ENCODE measurements at places on chromosomes 11 and 22.

- peak; percentile 98 for DNase-seq
Observed at GRCh38 chr11:94933223-94934130, 39.9 kb downstream of the CWC15 start.

- no peak for DNase-seq
Observed at GRCh38 chr11:27398400-27398770, 35.4 kb upstream of the CCDC34 start.

GRCh38 chr11:128201801-128202200 is 385.6 kb downstream of the ETS1 start:
- no peak for DNase-seq

DNA sequence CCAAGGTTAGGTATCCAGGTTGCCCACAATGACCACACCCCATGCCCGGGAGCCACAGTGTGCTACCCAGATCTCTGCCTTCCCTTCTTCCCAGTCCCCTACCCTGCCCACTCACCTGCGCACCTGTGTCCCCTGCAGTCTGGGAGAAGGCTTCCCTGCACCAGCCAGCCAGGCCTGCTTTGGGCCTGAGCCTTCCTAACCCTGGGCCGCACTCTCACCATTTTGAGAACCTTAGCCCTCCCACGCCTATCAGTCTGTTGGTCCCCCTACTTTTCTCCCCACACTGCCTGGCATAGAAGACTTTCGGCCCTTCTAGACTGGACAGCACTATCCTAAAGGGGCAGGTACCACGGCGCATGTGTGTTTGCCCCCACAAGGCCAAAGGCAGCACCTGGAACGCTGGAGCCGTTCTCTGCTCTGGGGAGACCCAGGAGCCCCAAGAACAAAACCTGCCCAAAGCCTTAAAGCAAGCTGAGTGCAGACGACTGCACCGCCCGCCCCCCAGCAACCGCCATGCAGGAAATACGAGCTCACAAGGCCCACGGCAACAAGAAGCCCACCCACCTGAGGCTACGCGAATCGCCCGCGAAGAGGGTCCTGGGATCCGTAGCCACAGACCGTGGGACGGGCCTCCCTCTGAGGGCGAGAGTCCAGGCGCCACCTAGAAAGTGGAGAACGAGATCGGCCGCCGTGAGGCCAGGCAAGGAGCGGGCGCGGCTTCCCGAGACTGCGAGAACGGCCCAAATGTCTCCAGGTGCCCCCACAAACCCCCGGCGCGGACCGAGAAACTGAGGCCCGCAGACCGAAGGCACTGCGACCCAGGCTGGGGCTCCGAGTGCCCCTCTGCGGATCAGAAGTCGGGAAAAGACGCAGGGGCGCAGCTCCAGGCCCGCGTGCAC is 546 bp downstream of the GNB1L start:
- DNase-seq, result no peak

Data from fibroblast of lung (primary cell).